ENCODE measurements at places on chromosomes 7 and 10. TPM values are rescaled to one million over a fixed set of nuclear protein-coding genes. Genes with fewer than 3 reads are reported as not detected.

GRCh38 chr7:7426676-7427075 is 109.0 kb downstream of the COL28A1 start:
- H3K4me1 ChIP-seq, result no peaks in the 10 kb centered on the region
- H3K4me3 ChIP-seq, result no peak overlapping the region
- no peak overlapping the region for H3K27ac ChIP-seq
- no peaks in the 10 kb centered on the region for H3K27me3 ChIP-seq
- H3K36me3 ChIP-seq, result no peaks in the 10 kb centered on the region
- DNase-seq, result no peak

GRID2IP gene
- 1.3 TPM for total RNA-seq

- H3K4me3 ChIP-seq, result no peak overlapping the region
- no peak for DNase-seq
- H3K36me3 ChIP-seq, result no peaks in the 10 kb centered on the region
- H3K27me3 ChIP-seq, result no peaks in the 10 kb centered on the region
- H3K4me1 ChIP-seq, result peaks cover 14% of the 10 kb centered on the region
Measured at GRCh38 chr10:45560262-45560661, 112.3 kb downstream of the ZFAND4 start.

NYAP1 gene
- total RNA-seq, result 0.15 TPM

SLC26A5 gene
- total RNA-seq, result 3.1 TPM

All from upper lobe of left lung (tissue), 6 donors.